ENCODE measurements at places on chromosomes 2 and 18. TPM values are rescaled to one million over a fixed set of nuclear protein-coding genes. Genes with fewer than 3 reads are reported as not detected.

Gene B3GNT7
- 11.6 TPM for polyA plus RNA-seq

Gene HAAO
- polyA plus RNA-seq: 20.8 TPM

Gene ATP5MC3
- 100 TPM for polyA plus RNA-seq

Gene CHST10
- polyA plus RNA-seq: 10.1 TPM

Gene MROH2A
- not detected for polyA plus RNA-seq

Gene IL1R1
- polyA plus RNA-seq: 122 TPM

Gene CAPN14
- 0.16 TPM for polyA plus RNA-seq
